Vagina (tissue), 2 donors: ENCODE measurements at places on chromosomes 2 and 18.

- H3K27ac ChIP-seq, result no peak overlapping the region
- H3K4me1 ChIP-seq, result no peaks in the 10 kb centered on the region
- no peaks in the 10 kb centered on the region for H3K36me3 ChIP-seq
- no peak overlapping the region for H3K4me3 ChIP-seq
Measured at GRCh38 chr2:188752311-188752710, 221.9 kb upstream of the COL3A1 start.

GRCh38 chr2:239161711-239162140, 239.1 kb downstream of the HDAC4 start:
- no peak for DNase-seq
- H3K4me1 ChIP-seq, result peaks cover 8% of the 10 kb centered on the region
- H3K27me3 ChIP-seq, result no peaks in the 10 kb centered on the region
- H3K4me3 ChIP-seq, result no peak overlapping the region

GRCh38 chr2:147247749-147248148, 597.1 kb upstream of the ACVR2A start:
- no peaks in the 10 kb centered on the region for H3K36me3 ChIP-seq
- DNase-seq, result no peak
- H3K4me3 ChIP-seq, result no peak overlapping the region
- no peak overlapping the region for H3K27ac ChIP-seq
- H3K4me1 ChIP-seq, result no peaks in the 10 kb centered on the region

- no peaks in the 10 kb centered on the region for H3K36me3 ChIP-seq
- no peak overlapping the region for H3K27ac ChIP-seq
- H3K4me1 ChIP-seq, result no peaks in the 10 kb centered on the region
- H3K27me3 ChIP-seq, result no peaks in the 10 kb centered on the region
Measured at GRCh38 chr18:70261141-70261788, 27.6 kb upstream of the SOCS6 start.

DNA sequence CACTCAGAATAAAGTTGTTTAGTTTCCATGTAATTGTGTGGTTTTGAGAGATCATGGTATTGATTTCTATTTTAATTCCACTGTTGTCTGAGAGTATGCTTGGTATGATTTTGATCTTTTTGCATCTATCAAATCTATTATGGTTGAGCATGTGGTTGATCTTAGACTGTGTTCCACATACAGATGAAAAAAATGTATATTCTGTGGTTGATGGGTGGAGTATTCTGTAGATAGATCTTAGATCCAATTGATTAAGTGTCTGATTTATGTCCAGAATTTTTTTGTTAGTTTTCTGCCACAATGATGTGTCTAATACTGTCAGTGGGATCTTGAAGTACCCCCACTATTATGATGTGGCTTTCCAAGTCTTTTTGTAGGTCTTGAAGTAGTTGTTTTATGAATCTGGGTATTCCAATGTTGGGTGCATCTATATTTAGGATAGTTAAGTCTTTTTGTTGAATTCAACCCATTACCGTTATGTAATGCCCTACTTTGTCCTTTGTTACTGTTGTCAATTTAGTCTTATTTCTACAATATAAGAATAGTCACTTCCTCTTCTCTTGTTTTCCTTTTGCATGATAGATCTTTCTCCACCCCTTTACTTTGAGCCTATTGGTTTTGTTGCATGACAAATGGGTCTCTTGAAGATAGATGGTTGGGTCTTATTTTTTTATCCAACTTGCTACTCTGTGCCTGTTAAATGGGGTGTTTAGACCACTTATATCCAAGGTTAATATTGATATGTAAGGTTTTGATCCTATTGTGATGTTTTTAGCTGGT, 101.8 kb downstream of the TRABD2A start:
- H3K27ac ChIP-seq, result no peak overlapping the region
- H3K27me3 ChIP-seq, result no peaks in the 10 kb centered on the region
- DNase-seq, result no peak
- H3K4me3 ChIP-seq, result no peak overlapping the region

- no peak for DNase-seq
- H3K4me3 ChIP-seq, result no peak overlapping the region
- H3K4me1 ChIP-seq, result no peaks in the 10 kb centered on the region
- no peaks in the 10 kb centered on the region for H3K36me3 ChIP-seq
- H3K27me3 ChIP-seq, result no peaks in the 10 kb centered on the region
Measured at GRCh38 chr2:60849187-60849586, 32.2 kb upstream of the REL start.

DNA sequence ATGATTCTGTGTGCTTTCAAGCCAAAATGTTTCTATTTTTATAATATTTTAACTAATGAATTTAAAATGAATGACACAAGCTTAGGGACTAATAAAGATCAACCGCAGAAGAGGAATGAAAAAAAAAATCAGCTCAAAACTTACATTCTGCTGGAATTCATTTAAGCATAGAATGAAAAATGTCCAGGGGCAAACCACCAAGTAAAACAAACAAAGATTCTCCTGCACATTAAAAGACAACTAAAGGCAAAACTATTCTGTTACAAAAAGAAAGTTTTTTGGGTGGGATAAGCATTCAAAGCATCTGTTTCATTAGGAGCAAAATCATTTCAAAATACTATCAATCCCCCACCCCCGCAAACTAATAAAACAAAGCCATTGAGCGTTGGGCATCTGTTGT, 99.3 kb upstream of the SOX11 start:
- no peak overlapping the region for H3K4me3 ChIP-seq
- H3K36me3 ChIP-seq, result no peaks in the 10 kb centered on the region
- H3K27me3 ChIP-seq, result no peaks in the 10 kb centered on the region

DNA sequence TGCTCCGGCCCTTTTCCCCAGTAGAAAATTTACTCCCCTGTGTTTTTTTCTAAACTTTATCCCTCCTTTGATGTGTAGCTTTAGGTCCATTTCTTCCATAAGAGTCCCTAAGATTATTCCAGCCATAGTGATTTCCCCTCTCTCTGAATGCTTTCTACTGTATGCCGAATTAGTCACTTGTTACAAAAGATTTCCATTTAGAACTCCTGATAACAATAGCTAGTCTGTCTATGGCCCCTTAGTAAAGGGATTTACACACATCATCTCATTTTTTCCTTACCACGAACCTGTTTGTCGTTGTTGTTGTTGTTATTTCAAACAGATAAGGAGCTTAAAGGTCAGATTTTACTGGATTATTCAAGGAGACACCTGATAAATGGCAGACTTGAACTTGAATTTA, 256.1 kb downstream of the PAX3 start:
- no peak overlapping the region for H3K4me3 ChIP-seq
- no peak for DNase-seq
- H3K27ac ChIP-seq, result no peak overlapping the region
- H3K27me3 ChIP-seq, result no peaks in the 10 kb centered on the region
- no peaks in the 10 kb centered on the region for H3K36me3 ChIP-seq
- H3K4me1 ChIP-seq, result no peaks in the 10 kb centered on the region

DNA sequence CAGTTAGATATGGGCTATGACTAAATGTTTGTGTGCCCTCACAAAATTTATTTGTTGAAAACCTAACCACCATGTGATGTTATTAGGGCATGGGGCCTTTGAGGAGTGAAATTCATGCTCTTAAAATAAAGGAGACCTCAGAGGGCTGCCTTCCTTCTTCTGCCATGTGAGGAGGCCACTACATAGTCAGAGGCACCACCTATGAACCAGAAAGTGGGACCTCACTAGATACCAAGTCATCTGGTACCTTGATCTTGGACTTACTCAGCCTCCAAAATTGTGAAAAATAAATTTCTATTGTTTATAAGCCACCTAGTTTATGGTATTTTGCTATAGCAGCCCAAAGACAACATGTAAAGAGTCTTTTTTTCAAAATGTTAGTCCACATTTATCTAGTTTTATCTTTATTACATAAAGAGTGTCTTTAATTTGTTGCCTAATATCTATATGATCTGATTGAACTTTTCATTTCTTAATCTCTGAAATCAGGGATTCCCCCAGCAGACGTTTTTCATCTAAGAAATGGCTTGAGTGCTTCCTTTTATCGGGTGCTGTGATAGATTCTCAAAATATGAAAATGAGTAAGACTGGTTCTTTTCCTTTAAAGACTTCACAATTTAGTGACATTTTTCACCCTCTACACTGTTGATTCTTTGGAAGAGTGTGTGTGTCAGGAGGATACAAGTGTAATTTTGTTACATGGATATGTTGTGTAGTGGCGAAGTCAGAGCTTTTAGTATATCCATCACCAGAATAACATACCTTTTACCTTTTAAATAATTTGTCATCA, 34.2 kb downstream of the PMS1 start:
- no peak overlapping the region for H3K4me3 ChIP-seq
- H3K4me1 ChIP-seq, result no peaks in the 10 kb centered on the region
- no peak overlapping the region for H3K27ac ChIP-seq
- H3K36me3 ChIP-seq, result no peaks in the 10 kb centered on the region
- DNase-seq, result no peak
